Activated CD4-positive, alpha-beta T cell treated with anti-CD3 and anti-CD28 coated beads, Interleukin-2, amount 50 U/mL, for 24 hours (primary cell): ENCODE measurements at places on chromosomes 6 and 20.

DNA sequence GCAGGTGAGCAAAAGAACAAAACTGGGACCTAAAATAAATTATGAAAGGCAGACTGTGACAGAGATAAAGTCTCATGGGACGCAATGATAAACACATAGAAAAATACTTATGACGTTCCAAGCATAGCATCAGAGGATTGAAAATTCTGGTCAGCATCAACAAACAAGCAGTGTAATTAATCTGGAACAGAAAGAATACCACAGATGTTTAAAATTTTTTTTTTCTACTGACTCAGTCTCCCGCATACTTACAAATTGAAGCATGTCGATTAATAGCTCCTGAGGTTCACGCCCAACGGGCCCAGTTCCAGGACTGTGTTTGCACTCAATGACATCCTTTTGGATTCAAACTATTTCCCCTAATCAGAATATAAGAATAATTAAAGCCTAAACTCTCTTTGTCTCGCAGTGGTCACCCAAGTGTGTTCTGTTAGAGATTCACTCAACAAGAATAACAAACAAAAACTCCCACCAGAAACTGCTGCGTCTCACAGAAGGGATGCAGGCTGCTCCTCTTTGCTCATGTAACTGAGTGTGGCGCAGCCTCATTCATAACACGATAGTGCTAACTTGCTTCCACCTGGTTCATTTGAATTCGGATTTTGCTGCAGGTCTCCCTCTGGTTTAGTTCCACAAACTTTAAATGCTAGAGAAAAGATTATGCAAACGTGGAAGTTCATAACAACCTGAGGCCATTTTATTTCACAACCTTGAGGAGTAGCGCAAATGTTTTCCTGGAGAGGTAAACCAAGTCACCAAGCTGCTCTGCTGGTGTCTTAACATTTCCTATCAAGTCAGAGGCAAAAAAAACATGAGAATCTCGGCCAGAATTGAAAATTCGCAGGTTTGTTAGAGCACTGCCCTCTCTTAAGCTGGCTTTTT, 69.0 kb upstream of the CITED2 start:
- no peak for DNase-seq

DNA sequence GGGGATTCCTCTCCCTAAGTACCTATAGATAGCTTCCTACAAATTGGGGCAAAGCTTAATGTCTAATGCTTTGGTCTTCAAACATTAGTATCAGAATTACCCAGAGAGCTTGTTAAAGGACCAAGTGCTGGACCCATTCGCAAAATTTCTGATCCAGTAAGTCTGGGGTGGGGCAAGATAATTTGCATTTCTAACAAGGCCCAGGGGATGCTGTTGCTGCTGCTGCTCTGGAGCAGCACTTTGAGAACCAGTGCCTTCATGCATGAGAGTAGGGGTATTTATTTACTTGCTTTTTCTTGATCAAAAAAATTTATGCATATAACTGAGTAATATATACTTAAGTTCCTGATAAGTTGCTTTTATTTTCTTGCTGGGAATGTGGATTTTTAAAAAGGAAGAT, 24.5 kb upstream of the COL19A1 start:
- DNase-seq, result no peak

GRCh38 chr20:60966031-60966430, 286.0 kb upstream of the CDH4 start:
- no peak for DNase-seq

- peak; percentile 60 for DNase-seq
Observed at GRCh38 chr6:53794720-53795339, at the start of gene LRRC1. LRRC1 (plus strand) TSS chr6:53795005; CDS start chr6:53795257, 252 bp downstream.

- no peak for DNase-seq
Observed at GRCh38 chr6:53487080-53487479, 57.8 kb downstream of the GCLC start.

DNA sequence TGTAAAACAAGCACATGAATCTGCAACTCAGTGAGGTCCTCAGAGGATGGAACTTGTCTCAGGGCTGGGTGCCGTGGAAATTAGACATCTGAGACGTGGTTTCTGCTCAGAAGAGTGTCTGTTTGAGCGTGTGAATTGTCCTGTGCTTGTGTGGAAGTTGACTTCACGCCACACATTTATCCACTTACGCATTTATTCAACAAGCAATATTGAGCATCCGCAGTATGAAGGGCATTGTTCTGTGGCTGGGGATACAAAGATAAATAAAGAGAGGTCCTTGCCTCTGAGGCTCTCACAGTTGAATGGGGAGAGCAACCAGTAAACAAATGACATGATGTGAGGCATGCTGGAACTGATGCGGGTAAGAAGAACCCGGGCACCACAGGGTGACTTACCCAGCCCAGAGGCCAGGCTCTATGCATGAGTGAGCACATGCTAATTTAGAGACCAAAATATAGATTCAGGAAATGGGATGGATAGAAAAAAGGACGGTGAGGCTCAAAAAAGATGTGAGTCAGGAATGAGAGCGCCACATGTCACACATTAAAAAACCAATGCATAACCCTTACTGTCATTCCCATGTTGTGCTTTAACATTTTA, 60.4 kb downstream of the SOBP start:
- DNase-seq, result no peak

- no peak for DNase-seq
Observed at GRCh38 chr20:1633535-1633934, 13.7 kb upstream of the SIRPB1 start.

GRCh38 chr6:5435449-5435848, 174.1 kb downstream of the FARS2 start:
- DNase-seq, result no peak

DNA sequence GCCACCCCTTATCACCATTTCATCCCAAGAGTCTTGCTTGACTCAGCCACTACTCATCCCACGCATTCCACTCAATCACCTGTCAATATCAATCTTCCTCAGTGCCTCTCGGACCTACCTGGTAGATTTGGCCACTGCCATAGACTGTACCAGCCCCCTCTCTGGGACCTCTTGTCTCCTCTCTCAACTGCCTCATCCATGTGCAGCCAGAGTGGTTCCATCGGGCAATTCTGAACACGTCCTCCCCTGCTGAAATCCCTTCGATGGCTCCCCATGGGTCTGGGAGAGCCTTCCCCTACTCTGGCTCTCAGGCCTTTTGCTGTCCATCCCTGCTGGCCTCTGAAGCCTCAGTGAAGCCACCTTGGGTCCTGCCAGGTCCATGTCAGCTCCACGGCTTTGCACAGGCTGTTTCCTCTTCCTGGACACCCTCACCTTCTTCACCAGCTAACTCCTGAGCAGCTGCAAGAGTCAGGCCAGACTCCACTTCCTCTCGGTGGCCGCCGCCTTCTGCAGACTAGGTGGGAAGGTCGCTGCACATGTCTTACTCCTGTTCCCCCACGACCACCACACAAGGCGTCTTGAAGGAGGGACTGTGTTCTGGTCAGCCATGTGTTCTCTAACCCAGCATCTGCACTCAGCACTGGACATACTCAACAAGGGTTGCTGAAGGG, 120.4 kb downstream of the TOX2 start:
- DNase-seq, result no peak

- DNase-seq, result no peak
Observed at GRCh38 chr20:19374216-19374615, 161.8 kb downstream of the SLC24A3 start.

DNA sequence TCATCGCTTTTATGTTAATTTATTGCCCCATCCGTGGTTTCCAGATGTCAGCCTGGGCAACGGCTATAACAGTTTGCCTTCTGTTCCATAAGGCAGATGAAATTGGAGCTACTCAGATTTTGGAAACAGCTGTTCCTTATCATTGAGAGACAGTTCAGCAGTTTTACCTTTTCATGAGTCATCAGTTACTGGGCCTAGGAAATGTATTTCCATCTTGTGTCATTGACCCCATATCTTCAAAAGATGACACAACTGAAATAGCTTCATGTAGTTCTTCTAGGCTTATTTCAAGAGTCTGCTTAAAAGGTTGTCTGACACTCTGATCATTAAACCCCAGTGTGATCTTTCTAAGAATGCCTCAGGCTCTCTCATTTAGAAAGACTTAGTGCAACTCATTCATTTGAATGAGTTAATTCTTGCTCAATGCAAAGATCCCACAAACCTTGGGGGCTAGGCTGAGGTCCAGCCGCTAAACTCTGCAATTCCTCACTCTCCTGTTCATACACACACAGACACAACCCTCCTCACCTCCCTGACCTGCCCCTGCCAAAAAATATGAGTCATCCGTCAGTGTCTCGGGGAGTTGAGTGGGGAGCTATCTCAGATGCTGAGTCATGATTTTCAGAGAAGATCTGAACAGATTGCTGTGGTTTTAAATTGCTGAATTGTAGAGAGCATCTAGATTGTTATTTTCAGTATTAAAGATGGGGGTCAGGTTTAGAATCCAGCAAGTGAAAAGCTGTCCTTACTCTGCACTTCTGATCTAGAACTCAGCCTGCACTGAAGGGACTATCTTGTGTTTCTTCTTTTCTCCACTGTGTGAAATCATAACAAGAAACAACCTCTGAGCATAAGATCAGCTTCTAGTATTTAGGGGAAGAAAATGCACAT, 61.8 kb downstream of the RPP40 start:
- DNase-seq, result peak; percentile 37

GRCh38 chr6:30712441-30712945, 4.6 kb downstream of the MDC1 start:
- DNase-seq, result no peak

GRCh38 chr6:34697544-34697836, 923 bp upstream of the ILRUN start:
- DNase-seq, result no peak

DNA sequence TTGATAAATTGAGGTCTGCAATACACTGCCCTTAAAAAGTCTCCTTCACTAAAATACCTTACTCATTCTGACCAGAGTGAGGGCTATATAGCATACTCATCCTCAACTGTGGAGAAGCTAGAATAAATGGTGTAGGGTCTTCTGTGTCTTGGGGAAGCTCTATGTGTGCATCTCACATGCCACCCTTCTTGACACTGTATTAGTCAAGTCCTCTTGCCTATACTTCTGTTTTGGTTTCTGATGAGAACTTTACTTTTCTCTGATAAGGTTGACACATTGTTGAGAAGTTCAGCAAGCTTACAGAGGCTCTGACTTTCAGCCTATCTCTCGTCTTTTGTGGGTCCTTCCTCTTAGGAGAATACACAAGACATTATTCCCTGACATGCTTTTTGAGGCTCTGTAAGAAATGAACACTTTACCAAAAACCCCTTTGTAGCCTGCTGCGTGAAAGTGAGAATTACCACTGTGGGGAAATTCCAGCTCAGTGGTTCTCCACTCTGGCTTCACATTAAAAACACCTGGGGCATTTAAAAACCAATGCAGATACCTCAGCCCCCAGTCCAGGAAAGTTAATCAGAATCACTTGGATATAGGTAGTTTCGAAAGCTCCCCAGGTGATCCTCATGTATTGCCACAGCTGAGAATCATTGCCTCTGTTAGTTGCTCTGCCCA, 372.1 kb upstream of the HS3ST5 start:
- DNase-seq, result no peak

DNA sequence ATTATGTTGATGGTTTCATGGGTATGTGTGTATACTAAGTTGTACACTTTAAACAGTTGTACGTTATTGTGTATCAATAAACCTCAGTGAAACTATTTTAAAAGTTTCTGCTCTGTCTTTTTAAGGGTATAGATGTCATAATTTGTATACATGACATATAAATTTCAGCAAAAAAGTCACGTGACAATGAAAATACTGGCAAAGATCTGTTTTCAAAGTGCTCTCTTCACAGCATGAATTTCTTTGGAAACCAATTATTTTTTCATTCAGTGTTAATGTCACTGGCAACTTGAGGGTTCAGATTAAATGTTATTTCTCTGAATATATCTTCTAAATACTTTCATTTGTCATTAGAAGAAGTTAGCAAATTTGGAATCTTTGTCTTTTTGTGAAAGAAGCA, 91.7 kb upstream of the C6orf118 start:
- no peak for DNase-seq

DNA sequence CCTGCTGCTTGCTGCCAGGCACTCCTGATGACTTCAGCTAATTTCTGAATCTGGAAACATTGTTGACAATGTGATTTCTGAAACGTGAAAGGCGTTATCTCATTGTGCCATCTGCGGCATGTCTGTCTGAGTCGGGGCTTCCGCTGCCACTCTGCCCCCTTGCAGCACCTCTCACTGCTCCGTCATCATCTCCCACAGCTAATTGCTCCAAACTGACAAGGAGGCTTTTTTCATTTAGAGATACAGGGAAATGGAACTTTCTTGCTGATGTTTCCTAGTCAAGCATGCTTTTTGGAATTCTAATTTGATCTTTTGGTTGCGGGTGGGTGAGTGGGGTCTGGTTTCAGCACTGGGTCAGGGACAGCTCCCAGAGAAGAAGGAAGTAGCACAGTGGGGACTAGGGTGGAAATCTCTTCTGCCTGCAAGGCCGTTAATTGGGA, 233.5 kb downstream of the DHX35 start:
- no peak for DNase-seq

DNA sequence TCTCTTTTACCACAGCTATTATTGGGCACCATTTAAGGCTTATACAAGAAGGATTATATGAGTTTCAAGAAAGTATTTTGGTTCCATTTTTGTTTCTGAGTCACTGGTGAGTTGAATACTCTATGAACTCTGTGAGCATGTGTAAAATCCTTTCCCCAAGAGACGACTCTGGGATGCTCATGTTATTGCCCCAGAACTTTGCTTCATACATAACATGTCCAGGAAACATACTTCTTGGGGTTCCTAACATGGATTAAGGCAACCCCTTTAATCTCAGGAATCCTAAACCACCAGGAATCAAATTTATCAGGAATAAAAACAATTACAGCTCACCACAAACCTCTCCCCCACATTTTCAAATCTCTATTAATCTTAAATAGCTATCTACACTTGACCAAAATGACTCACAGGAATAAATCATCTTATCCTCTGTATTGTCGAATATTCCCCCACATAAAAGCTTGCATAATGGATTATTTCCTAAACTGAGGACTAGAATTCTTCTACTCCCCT, 117.5 kb upstream of the COL21A1 start:
- DNase-seq, result no peak

DNA sequence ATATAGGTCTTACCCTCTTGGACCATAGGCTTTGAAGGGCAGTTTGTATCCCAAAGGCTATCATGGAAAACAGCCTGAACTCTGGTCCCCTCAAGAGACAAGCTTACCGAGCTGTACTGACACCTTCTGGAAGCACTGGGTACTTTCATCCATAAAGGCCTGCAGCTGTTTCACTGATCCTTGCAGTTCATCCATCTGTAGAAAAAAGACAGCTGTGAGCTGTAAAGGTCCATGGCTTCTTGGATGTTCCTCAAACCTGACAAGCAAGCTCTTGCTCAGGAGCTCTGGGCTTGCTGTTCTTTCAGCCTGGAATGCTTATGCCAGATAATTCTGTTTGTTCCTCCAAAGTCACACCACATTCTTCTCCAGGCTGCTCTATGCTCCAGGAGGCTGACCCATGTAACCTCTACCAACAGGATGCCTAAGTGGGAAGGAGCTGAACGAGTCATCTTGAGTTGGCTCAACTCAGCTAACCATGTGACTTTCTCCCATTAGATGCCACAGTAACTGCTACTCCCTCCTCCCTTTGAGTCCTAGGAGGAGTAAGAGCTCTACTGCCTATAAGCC, 8.8 kb upstream of the NDRG3 start:
- DNase-seq, result no peak

DNA sequence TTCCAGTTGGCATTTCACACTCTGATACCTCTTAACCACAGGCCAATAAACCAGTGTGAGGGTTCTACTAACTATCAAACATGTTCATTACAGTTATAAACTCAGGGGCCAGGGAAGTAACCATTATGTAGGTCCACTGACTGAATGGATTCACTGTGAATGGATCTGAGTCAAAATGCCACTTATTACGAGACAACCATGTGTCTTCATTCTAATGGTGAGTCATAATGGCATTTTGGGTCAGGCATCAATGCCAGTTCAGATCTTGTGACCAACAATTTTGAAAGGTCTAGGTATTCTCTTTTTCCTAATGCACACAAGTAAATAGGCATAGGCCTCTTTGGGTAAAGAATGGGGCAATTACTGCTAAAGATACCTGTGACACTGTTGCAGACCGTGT, 112.2 kb upstream of the HEY2 start:
- no peak for DNase-seq
